GM12865 (cell line): ENCODE measurements at places on chromosomes 2 and 18.

DNA sequence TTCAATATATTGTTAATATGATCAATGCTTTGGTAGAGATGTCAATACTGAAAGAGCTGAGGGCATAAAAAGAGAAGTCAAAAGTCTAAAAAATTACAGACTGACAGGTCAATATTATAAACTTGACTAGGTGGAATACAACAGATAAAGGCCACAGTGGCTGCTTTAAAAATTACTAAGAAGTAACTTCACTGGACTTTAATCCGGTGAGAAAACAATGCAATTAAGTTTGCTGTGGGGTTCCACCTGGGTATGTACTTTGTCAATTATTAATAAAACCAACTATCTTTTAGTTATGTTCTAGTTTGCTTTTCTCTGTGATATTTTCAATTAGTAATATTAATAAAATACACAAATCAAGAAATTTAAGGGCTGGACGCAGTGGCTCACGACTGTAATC lies 44.7 kb downstream of the RAPH1 start:
- DNase-seq, result no peak

GRCh38 chr2:38387887-38388286 lies 10.8 kb upstream of the ATL2 start:
- DNase-seq, result no peak

DNA sequence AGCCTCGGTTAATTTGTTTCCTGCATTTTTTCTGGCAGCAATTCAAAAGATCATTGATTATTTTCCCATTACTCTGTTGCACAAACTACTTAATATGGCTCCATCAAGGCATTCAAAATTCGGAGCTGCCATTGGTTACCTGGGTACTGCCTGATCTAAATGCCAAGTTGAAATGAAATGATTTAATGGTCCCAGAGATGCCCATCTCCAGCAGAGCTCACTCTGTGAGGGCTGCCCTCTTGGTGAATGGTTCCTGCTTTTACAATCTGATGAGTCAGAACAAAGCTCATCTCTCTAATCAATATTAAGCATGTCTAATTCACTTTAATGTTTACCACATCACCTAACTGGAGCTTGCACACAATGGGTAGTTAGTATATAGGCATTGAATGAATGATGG lies 126.1 kb downstream of the CTNNA2 start:
- DNase-seq, result no peak

DNA sequence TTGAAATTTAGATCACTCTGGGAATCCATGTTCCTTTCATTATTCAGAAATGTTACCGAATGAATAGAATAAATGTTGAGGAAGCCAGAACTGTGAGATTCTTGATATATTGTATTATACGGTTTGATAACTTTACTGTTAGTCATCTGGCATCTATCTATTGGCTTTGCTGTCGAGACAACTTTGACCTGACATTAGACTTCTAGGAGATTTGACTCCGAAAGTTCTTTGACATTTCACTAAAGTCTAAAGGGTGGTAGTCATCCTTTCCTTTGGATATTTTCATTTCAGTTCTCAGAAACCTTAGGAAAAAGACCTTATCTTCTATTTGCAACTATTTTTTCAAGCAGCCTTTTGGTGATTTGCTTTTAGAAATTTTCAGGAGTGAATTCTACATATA lies 1.9 kb downstream of the BMPR2 start:
- no peak for DNase-seq

DNA sequence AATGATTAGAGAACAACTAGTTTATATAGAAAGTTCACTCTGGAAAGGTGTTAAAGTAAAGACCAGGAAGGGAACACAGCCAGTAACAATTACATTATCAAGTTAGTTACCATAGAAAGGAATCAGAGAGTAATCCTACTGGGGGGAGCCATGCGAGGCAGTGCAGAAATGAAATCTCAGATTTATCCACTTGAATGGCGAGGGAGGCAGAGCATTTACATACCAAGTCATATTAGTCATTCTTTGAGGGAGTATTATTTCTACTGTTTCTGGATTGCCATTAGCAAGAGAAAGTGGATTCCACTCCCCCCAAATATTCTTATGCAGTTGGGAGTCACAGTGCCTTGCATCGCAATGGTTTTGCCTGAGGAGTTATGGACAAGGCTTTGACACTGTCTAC lies 472.7 kb upstream of the TRIB2 start:
- DNase-seq, result no peak

DNA sequence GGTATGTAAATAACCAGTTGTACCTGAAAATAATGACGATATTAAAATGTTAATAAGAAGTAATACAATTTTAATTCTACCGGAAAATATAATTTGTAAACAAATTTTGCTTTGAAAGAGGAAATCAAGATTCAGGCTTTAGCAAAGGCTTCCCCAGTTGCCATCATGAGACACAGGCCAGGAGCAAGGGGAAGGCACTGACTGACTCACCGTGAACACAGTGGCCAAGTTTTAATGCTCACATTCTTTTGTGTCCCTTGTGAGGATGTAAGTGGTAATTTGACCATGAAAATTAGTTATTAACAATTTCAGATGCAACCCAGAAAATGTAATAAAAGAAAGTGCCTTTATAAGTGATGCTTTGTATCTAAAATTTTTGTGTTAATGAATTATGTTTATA lies 164.1 kb downstream of the GREB1L start:
- no peak for DNase-seq

- DNase-seq, result no peak
These were observed 3.8 kb downstream of the SOCS6 start for GRCh38 chr18:70292628-70293027.

DNA sequence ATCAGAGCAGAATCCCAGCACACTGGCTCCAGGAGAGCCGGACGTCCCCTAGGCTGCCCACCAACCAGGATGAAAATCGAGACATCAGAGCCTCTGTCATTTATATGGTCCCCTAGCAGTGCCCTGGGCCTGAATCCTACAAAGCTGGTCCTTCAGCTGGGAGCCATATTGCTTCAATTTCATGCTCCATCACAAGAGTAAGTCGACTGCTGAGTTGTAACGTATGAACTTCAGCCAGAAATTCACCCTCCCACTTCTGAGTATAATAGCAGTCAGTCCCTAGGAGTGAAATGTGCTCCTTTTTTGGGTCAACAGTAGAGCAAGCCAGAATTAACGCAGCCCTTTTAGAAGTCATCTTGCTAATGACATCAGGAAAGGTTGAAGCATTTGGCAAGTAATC lies 126.4 kb downstream of the CCBE1 start:
- no peak for DNase-seq
